ENCODE measurements at places on chromosomes 6 and 20.

GRCh38 chr6:38157905-38158304 lies 338.4 kb downstream of the ZFAND3 start:
- no peak for DNase-seq

DNA sequence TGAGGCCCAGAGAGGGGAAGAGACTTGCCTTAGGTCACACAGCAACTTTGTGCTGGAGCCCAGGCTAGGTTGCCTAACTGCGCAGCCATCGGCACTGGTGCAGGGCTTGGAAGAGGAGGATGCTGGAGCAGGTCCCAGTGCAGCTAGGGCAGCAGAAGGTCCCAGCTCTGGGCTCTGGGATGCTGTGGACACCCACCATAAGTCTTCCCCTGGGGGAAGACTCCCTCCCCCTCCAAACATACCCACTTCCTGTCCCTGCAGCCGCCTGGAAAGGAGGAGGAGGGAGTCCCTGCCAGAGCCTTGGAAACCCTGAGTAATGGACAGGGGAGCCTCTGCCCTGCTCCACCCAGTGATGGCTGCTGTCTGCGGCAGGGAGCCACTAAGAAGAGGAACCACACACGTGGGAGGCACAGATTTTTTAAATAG lies 93.6 kb downstream of the NCR2 start:
- DNase-seq = no peak

DNA sequence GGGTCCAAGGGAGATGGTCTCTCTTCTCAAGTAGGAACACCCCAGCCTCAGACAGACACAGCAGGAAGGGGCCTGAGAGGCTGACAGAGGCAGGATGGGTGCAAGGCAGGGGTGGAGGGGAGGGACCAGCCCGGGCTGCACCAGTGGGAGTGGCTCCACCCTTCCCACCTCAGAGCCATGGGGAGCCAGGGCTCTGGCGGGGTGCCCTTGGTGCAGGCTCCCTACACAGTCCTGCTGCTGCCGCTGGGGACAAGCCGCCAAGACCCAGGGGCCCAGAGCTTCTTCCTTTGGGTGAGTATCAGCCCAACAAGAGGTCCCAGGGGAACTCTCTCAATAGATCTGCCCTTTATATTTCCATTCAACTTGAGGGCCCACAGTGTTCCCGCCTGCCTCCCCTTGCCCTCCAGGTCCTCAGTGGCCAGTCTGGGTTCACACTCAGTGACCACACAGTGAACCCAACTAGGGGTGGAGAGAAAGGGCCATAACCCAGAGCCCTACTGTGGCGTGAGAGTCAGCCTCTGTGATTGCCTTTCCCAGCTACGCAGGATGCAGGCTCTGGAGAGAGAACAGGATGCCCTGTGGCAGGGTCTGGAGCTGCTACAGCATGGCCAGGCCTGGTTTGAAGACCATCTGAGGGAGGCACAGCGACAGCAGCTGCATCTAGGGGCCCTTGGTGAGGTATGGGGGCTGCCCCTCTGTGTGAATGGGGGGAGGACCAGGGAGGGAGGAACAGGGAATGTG lies 592 bp downstream of the SAPCD1 start:
- no peak for DNase-seq

- no peak for DNase-seq
Observed at GRCh38 chr6:74069089-74069581, 373.1 kb downstream of the CD109 start.

DNA sequence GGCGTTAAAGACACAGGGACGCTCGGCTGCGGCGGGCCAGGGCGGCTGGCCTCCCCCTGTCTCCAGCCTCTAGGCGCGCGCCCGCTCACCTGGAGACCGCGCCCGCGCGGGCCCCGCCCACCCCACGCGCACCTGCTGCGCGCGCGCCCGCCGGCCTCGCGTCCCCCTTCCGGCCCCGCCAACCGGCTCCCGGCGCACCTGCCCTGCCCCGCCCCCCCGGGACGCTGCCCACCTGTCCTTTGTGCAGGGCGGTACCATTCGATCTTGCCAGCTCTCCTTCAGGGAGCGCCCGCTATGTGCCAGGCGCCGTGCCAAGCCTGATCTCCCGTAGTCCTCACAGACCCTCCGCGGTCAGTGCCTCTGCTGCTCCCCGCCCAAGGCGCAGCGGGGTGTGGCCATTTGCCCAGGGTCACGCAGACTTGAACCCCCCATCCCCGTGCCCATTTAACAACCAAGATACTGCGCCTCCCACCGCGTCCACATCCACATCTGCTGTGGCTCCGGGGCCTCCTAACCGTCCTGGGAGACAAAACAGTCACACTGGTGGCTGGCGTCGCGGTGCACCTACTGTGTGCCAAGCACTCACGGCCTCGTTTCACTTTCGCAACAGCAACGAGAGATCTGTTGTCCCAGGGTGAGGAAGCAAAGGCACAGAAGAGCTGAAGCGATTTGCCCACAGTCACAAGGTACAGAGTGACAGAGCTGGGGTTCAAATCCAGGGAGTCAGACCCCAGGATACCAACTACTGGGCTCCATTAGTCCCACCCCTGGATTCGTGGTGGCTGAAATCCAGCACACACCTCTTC lies 48.1 kb downstream of the NOL4L start:
- no peak for DNase-seq

Measured in DMS 273 treated with DMSO at 0.1 percent for 48 hours (cell line).